ENCODE measurements at places on chromosomes 6 and 20. TPM values are rescaled to one million over a fixed set of nuclear protein-coding genes. Genes with fewer than 3 reads are reported as not detected.

Gene TAGAP
- total RNA-seq = 106 TPM

Gene COL19A1
- total RNA-seq = 0.06 TPM

Gene TAF4
- 23.8 TPM for total RNA-seq

Gene DACT2
- not detected for total RNA-seq

DNA sequence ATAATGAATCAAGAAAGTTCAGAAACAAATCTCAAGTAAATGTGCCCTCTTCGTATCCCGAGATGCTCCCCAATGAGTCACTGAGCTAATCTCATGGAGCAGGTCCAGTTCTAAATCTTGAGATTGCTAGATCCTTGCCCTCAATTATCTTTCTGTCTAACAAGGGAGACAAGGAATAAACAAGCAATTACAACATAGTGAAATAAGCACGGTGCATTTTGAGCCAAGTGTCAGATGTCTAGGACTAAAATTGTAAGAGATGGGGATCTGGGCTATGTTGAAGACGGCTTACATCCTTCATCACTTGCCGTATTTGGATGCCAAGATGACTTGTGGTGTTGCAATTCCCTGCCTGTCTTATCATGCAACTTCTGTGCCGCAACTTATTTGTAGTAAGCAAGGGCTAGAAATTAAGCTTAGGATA is 56.5 kb upstream of the ADGRF1 start:
- H3K27ac ChIP-seq = no peak overlapping the region
- DNase-seq = no peak
- H3K36me3 ChIP-seq = no peaks in the 10 kb centered on the region
- peaks cover 3% of the 10 kb centered on the region for H3K4me1 ChIP-seq
- peaks cover 5% of the 10 kb centered on the region for H3K27me3 ChIP-seq

- H3K27ac ChIP-seq = no peak overlapping the region
- no peaks in the 10 kb centered on the region for H3K27me3 ChIP-seq
- no peak for DNase-seq
- peaks cover 13% of the 10 kb centered on the region for H3K36me3 ChIP-seq
- H3K4me1 ChIP-seq = peaks cover 2% of the 10 kb centered on the region
Measured at GRCh38 chr20:3875378-3875974, 13.7 kb upstream of the PANK2 start.

DNA sequence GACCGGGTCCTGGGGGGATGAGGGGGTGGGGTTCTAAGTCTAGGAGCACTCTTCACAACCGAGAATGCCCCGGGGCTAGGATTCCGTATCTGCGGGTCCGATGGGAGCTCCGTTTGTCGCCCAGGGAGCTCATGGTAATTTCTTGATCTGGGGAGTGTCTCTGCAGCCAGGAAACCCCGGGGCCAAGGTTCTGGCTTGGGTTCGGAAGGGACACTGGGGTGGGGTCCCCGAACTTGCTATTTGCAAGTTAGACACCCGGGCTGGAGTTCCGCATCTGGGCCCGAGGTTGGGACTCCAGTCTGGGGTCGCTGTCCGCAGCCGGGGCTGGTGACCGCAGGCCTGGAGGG is 397 bp downstream of the PEDS1 start:
- H3K36me3 ChIP-seq = peaks cover 10% of the 10 kb centered on the region
- H3K27ac ChIP-seq = peak overlapping the region; percentile 89
- H3K4me3 ChIP-seq = peak overlapping the region; percentile 92
- peaks cover 5% of the 10 kb centered on the region for H3K27me3 ChIP-seq
- no peak for DNase-seq

DNA sequence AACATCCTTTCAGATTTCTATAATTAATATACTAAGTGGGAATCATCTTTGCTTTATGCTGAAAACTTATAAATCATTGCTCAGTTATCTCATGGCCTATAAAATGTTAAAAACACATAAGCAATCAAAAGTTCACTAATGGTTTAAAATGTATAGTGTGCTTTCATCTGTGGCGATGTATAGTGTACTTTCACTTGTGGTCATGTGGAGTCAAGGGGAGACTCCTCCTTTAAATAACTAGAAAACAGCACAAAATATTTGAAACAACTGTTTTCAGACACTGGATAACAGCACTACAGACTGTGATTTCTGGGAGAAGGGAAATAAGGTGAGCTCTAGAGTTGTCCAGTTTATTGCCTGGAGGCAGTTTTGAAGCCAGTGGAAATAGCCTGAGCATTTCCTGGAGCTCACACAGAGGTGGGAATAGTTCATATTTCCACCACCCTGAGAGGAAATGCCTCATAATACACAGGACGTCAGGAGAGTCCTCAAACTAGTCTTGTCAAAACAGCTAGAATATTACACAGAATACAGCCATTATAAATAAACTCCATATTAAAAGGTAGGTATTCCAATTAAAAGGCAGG is 89.4 kb downstream of the CEP162 start:
- no peaks in the 10 kb centered on the region for H3K27me3 ChIP-seq
- H3K27ac ChIP-seq = no peak overlapping the region
- no peaks in the 10 kb centered on the region for H3K4me1 ChIP-seq
- H3K4me3 ChIP-seq = no peak overlapping the region
- no peak for DNase-seq
- H3K36me3 ChIP-seq = peaks cover 7% of the 10 kb centered on the region

DNA sequence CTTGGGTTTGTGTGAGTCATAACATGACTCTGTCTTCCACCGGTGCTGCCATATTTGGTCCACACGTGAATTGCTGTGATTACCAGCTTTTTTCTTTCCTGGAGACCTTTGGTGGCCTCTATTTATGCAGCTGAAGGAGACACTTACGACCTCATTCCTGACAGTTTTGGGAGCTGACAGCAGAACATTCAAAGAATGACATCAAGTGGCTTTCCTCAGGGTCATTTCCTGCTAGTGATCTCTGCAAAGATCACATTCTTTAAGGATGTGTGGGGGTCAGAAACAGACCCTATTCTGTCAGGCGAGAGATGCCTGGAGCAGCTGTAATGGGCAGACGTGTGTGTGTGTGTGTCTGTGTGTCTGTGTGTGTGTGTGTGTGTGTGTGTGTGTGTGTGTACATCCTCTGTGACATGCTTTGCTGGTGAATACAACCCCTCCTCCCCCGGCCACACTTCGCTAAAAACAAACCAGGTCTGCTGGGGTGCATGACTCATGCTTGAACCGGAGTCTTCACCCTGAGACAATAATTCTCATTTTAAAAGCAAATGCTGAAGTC is 115.6 kb downstream of the TMEM170B start:
- no peak overlapping the region for H3K27ac ChIP-seq
- H3K36me3 ChIP-seq = no peaks in the 10 kb centered on the region
- H3K4me1 ChIP-seq = peaks cover 13% of the 10 kb centered on the region
- DNase-seq = peak; percentile 39

DNA sequence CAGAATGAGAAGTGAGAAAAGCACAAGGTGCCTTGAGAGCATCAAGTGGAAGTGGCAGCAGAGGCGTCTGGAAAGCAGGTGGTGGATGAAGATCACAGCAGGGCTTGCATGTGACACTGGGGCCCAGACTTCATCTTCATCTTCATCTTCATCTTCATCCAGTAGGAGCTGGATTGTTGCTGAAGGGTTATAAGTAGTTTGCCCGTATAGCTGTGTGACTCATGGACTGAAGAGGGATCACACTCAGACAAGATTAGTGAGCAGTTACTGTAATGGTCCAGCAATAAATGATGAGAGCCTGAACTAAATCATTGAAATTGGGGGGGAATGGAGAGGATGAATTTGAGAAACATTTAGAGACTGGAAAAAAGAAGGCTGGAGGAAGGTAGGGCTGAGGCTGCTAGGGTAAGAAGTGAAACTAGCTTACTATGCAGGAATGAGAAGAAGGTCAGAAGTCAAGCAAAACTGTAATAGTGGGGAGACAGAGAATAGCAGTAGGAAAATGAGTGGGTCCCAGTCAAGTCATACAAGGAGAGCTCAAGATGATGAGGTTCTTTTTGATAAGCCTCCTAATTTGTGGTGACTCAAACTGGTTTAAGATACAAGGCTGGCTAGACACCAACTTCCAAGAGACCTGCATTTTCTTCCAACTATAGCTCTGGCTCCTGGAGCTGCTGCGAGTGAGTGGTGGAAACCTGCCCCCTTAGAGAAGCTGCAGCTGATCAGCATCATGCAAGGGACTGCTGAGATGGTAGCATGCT is 92.3 kb upstream of the BEND6 start:
- H3K4me1 ChIP-seq = no peaks in the 10 kb centered on the region
- no peak overlapping the region for H3K4me3 ChIP-seq
- no peak for DNase-seq
- no peaks in the 10 kb centered on the region for H3K36me3 ChIP-seq
- peaks cover 10% of the 10 kb centered on the region for H3K27me3 ChIP-seq

DNA sequence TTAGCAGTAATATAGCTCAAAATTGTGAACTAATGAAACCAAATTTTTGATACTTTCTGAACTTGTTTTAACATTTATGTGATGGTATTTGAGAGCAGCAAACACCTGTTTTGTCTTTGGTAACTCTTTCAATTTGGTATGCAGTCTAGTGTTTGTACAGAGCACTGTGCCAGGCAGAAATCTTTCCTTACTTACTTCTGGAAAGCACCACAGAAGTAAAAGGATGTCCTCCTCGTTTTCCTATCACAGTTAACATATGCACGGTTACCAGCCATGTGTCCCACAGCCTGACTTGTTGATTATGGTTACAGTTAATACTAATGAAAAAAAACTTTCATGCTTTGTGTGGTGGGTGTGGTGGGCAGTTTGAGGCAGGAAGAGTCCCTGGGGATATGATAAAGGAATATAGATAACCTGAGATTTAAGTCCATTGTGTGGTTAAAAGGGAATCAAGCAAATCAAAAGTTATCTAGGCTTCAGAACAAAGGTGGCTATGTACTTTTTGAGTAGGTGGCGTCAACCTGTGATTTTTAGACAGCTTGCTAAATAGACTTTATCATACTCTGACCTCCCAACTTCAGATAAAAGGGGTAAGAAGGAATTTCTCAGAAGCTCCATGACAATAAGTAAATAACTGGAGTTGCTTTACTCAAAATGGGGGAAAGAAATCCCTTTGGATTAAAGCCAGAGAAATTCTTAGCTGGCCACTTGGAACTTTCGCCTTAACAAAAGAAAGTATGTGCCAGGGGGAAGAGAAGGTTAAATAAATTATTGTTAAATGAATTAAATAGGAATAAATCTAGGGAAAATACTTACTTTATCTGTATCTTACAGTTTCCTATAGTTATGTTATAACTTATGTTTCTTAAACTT is 20.1 kb upstream of the COL10A1 start:
- no peak overlapping the region for H3K4me3 ChIP-seq
- no peaks in the 10 kb centered on the region for H3K27me3 ChIP-seq
- DNase-seq = no peak
- peaks cover 2% of the 10 kb centered on the region for H3K4me1 ChIP-seq
- no peak overlapping the region for H3K27ac ChIP-seq

- no peaks in the 10 kb centered on the region for H3K27me3 ChIP-seq
- H3K36me3 ChIP-seq = no peaks in the 10 kb centered on the region
- no peak overlapping the region for H3K27ac ChIP-seq
- no peaks in the 10 kb centered on the region for H3K4me1 ChIP-seq
Measured at GRCh38 chr6:88367248-88367647, 201.1 kb upstream of the CNR1 start.

- peak overlapping the region; percentile 34 for H3K4me3 ChIP-seq
- H3K27ac ChIP-seq = peak overlapping the region; percentile 57
- no peak for DNase-seq
- peaks cover 33% of the 10 kb centered on the region for H3K36me3 ChIP-seq
Measured at GRCh38 chr20:17662333-17663039, 19.6 kb downstream of the RRBP1 start.

GRCh38 chr6:66986940-66987339 is 1279.9 kb upstream of the EYS start:
- no peaks in the 10 kb centered on the region for H3K4me1 ChIP-seq
- DNase-seq = no peak
- H3K27ac ChIP-seq = no peak overlapping the region
- no peak overlapping the region for H3K4me3 ChIP-seq
- no peaks in the 10 kb centered on the region for H3K27me3 ChIP-seq

- no peak overlapping the region for H3K4me3 ChIP-seq
- no peaks in the 10 kb centered on the region for H3K36me3 ChIP-seq
- no peaks in the 10 kb centered on the region for H3K27me3 ChIP-seq
- no peaks in the 10 kb centered on the region for H3K4me1 ChIP-seq
- H3K27ac ChIP-seq = no peak overlapping the region
- no peak for DNase-seq
Measured at GRCh38 chr6:113488061-113488460, 369.1 kb upstream of the MARCKS start.

DNA sequence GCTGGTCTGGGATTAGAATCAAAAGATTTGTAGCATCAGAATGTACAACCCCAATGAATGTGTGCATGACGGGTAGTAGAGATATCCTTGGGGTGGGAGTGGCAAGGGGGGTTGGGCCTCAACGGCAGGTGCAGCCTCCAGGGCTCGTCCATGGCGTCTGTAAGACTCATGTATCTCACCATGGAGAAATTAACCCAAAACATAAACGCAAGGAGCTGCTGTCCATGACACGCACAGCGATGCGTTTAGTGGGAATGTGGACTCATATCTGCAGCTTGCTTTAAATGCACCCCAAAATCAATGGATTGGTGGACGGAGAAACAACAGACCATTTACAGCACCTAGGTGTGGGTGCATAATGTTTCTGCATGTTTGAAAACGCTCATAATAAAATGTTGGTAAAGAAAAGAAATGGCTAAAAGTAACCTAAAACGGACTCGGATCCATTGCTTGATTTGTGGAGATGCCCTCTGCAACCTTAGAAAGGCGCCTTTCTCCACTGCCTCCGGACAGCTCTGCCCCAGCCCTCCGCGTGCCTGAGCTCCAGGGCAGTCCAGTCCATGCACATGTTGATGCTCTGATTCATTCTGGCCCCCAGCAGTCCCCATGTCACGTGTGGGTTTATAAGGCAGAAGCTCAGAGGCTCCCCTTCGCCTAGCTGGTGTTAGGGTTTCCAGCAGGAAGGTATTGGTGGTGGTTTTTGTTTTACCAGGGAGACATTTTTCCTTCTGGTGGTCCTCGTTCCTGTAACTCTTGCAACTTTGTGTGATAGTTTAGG is 24.5 kb downstream of the PYGB start:
- H3K4me3 ChIP-seq = no peak overlapping the region
- peak; percentile 12 for DNase-seq
- H3K27me3 ChIP-seq = no peaks in the 10 kb centered on the region
- H3K36me3 ChIP-seq = peaks cover 5% of the 10 kb centered on the region
- H3K27ac ChIP-seq = no peak overlapping the region

GRCh38 chr6:6121943-6122342 is 115.2 kb upstream of the NRN1 start:
- no peak for DNase-seq
- no peaks in the 10 kb centered on the region for H3K36me3 ChIP-seq
- H3K27me3 ChIP-seq = peaks cover 5% of the 10 kb centered on the region
- H3K4me3 ChIP-seq = no peak overlapping the region
